Kidney epithelial cell (primary cell): ENCODE measurements at places on chromosomes 1 and 21. TPM values are rescaled to one million over a fixed set of nuclear protein-coding genes. Genes with fewer than 3 reads are reported as not detected.

Gene MXRA8
- 106 and 165 TPM in 2 replicates for total RNA-seq

Gene KIF14
- total RNA-seq = 1.4 and 2.0 TPM in 2 replicates

Gene EYA3
- total RNA-seq = 15.1 and 17.5 TPM in 2 replicates

Gene GNL2
- 47.8 and 52.6 TPM in 2 replicates for total RNA-seq

Gene AMPD2
- total RNA-seq = 51.2 and 65.7 TPM in 2 replicates

Gene HES2
- total RNA-seq = 15.9 and 27.8 TPM in 2 replicates
